ENCODE measurements at places on chromosomes 1 and 21. TPM values are rescaled to one million over a fixed set of nuclear protein-coding genes. Genes with fewer than 3 reads are reported as not detected.

The SLC25A34 gene
- total RNA-seq = 2.4 TPM

The LEMD1 gene
- total RNA-seq = 6.1 TPM

The IARS2 gene
- total RNA-seq = 41.5 TPM

The KIF26B gene
- total RNA-seq = 22.0 TPM

The LCE3D gene
- not detected for total RNA-seq

The VCAM1 gene
- total RNA-seq = 22.4 TPM

The OR6N1 gene
- not detected for total RNA-seq

The KTI12 gene
- 5.6 TPM for total RNA-seq

The C1orf94 gene
- 0.45 TPM for total RNA-seq

The LCE1E gene
- not detected for total RNA-seq

The KRTAP10-11 gene
- not detected for total RNA-seq

The TDRD5 gene
- 6.0 TPM for total RNA-seq

The PTPN22 gene
- total RNA-seq = 0.36 TPM

The TTC22 gene
- 0.18 TPM for total RNA-seq

The LCE1F gene
- not detected for total RNA-seq

The TMPRSS15 gene
- 0.18 TPM for total RNA-seq

The CA6 gene
- not detected for total RNA-seq

The CD48 gene
- 0.45 TPM for total RNA-seq

The RYR2 gene
- total RNA-seq = 19.4 TPM

The H6PD gene
- 10.1 TPM for total RNA-seq

The TNFRSF9 gene
- not detected for total RNA-seq

The SERPINC1 gene
- total RNA-seq = not detected

The DENND2D gene
- 2.4 TPM for total RNA-seq

The OR2T10 gene
- not detected for total RNA-seq

The PBX1 gene
- total RNA-seq = 107 TPM

The CFAP74 gene
- total RNA-seq = 0.36 TPM

The NCF2 gene
- 2.5 TPM for total RNA-seq

The PKLR gene
- total RNA-seq = not detected

The GPR52 gene
- 7.3 TPM for total RNA-seq

The BOLA1 gene
- total RNA-seq = 6.5 TPM

The AADACL4 gene
- total RNA-seq = not detected

The CD160 gene
- not detected for total RNA-seq

The DEPDC1 gene
- 7.3 TPM for total RNA-seq

The NECTIN4 gene
- not detected for total RNA-seq

The FBXO2 gene
- total RNA-seq = 3.7 TPM

The MIXL1 gene
- 0.18 TPM for total RNA-seq

The CFHR2 gene
- total RNA-seq = not detected

The H3-3A gene
- total RNA-seq = 334 TPM

The RGS18 gene
- 0.82 TPM for total RNA-seq

The SGIP1 gene
- total RNA-seq = 100 TPM

The HES3 gene
- not detected for total RNA-seq

The BACH1 gene
- 116 TPM for total RNA-seq

The LRRC42 gene
- 14.2 TPM for total RNA-seq

The GNG12 gene
- total RNA-seq = 27.4 TPM

The DOCK7 gene
- total RNA-seq = 187 TPM

The BTBD8 gene
- 97.8 TPM for total RNA-seq

The RNU1-4 gene
- 40,842 TPM for total RNA-seq

The SLC9C2 gene
- total RNA-seq = 3.3 TPM

The NBPF10 gene
- total RNA-seq = 2.9 TPM

The PLCH2 gene
- total RNA-seq = 13.3 TPM

The TLR5 gene
- total RNA-seq = 3.3 TPM

The SYDE2 gene
- 2.1 TPM for total RNA-seq

The TMCC2 gene
- total RNA-seq = 18.7 TPM
